ENCODE measurements at places on chromosomes 13 and 19.

GRCh38 chr13:42369071-42369797, 97.3 kb downstream of the AKAP11 start:
- no peak for DNase-seq

DNA sequence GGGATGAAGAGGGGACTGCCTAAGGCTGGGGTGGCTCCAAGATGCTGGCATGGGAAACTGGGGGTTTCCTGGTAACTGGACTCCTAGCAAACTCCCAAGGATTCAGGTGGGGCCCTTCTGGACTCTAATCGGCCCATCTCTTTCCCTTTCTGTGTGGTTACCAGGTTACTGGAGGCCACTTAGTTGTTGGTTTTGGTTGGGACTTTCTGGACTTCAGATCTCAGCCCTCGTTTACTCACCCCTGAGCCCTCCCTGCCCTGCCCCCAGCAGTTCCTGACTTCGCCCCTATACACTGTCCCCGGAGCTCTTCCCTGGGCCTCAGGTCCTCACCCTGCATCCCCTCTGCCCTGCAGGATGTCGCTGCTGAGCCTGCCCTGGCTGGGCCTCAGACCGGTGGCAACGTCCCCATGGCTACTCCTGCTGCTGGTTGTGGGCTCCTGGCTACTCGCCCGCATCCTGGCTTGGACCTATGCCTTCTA, 328 bp downstream of the CYP4F12 start:
- DNase-seq, result no peak

- DNase-seq, result no peak
Measured at GRCh38 chr19:49840736-49841249, 10.2 kb upstream of the PTOV1 start.

DNA sequence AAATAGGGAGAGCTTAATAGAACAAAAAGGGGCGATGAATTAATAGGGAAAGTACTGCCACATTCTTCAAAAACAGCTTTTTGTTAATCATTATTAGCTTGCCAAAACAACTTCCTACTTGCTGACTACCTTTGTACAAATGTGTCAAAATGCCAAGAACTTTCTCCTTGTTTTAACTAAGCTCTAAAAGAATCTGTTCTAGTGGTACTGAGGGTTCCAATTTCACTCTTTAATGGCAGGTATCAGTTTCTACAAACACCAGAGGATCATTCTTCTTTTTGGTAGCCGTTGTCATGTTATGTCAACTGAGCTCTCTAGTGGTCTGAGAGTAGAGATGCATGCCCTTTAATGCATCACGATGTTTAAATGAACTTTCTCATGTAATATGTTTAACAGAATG, 29.4 kb upstream of the FBXL3 start:
- DNase-seq, result no peak

- DNase-seq, result no peak
Measured at GRCh38 chr13:86572115-86572514, 772.9 kb upstream of the SLITRK6 start.

DNA sequence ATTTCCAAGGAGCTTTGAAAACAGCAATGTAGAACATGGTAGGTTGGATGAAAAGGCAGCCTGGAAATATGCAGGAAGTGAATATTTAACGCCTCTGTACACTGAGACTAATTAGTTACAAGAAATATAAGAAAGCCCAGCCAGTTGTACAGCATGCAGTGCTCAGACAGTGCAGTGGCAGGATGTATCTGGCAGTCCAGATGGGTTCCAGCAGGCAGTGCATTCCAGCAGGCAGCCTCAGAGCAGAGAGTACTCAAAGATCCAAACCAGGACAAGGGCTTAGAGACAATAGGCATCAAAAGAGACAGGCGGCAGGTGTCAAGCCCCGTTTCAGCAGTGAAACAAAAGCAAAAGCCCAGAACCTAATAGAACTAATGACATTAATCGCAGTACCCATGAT, 2776.3 kb downstream of the PCDH9 start:
- DNase-seq, result no peak

DNA sequence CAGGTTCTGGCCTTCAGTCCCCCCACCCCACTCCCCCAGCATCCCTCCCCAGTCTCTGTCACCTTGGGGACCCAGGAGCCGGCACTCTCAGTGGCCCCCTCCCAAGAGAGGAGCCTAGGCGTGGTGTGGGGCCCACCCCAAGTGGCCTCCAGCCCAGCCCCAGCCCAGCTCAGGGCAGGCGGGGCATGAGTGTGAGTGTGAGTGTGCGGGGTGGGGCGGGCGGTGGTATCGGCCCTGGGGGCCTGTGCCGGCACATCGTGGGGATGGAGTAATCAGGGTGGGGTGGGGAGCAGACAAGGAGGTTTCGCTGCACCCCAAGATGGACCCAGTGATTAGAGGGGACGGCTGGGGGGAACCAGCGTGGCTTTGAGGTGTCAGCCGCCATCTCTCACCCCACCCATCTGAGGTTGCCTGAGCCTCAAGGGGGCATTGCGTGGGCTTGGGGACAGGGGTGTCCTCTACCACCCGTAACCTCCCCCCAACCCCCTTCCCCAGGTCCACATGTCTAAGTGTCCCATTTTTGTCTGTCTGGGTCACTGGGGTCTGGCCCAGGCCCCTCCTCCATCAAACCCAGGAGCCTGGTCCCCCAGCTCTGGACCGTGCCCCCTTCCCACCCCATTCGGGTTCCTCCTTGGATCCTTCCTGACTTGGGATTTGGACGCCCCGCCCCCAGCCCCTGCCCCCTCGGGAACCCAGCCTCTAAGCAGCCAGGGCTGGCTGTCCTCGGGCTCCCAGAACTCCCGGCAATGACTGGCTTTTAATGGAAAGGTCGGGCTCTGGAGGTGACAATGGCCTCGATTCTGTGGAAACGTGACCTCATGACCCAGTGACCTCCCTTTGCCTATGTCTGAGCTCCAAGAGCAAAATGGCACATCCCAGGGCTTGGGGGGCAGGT, 6.9 kb upstream of the SULT2B1 start:
- DNase-seq, result no peak

DNA sequence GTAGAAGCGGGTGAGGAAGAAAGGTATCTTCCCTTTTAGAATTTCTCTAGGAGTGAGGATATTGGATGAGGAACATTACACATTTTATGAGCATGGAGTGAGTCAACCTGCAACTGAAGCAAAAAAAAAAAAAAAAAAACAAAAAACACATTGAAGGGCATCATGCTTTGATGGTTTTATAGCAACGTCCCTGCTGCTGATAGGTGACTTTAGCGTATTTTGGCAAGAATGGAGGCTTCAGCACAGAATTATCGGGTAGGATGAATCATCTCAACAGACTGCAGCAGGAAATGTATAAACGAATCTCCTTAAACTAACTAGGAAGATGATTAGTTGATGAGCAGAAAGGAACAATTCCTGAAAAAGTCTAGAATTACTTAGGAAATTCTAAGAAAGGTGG, 1359.6 kb upstream of the ATXN8OS start:
- DNase-seq, result no peak

Data from stimulated activated CD4-positive, alpha-beta T cell treated with anti-CD3 and anti-CD28 coated beads, Interleukin-1b, Interleukin-23, amount 100 ng/mL, for 1 hour (primary cell).